ENCODE measurements at places on chromosomes 2 and 18.

- no peak for DNase-seq
Observed at GRCh38 chr2:185181901-185182300, 556.7 kb upstream of the FSIP2 start.

DNA sequence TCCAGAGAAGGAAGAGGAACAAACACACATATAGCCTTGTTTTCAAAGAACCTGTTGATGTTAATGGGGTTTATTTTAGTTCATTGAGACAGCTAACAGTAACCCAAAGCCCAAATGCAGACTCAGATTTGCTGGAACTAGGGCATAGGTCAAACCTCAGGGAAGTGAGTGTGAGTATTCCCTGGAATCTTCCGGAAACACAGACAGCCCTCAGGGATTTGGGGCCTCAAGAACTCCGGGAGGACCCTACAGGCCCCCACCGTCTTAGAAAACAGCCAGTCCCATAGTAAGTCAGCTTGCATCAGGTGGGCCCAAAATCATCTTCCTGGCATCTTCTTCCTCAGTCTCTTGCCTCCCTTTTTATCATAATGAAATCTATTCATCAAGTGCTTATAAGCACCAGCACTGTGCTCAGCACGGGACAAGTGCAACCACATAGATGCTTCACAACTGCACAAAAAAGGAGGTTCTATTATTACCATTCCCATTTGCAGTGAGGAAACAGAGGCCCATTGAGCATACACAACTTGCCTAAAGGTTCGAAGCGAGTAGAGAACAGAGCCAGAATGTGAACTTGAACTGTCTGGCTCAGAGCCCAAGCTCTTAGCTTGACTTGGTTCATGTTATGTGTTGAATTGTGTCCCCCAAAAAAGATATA lies 50.2 kb upstream of the BCL11A start:
- no peak for DNase-seq

GRCh38 chr2:109466674-109467575 lies 146.8 kb downstream of the SEPTIN10 start:
- DNase-seq = no peak

DNA sequence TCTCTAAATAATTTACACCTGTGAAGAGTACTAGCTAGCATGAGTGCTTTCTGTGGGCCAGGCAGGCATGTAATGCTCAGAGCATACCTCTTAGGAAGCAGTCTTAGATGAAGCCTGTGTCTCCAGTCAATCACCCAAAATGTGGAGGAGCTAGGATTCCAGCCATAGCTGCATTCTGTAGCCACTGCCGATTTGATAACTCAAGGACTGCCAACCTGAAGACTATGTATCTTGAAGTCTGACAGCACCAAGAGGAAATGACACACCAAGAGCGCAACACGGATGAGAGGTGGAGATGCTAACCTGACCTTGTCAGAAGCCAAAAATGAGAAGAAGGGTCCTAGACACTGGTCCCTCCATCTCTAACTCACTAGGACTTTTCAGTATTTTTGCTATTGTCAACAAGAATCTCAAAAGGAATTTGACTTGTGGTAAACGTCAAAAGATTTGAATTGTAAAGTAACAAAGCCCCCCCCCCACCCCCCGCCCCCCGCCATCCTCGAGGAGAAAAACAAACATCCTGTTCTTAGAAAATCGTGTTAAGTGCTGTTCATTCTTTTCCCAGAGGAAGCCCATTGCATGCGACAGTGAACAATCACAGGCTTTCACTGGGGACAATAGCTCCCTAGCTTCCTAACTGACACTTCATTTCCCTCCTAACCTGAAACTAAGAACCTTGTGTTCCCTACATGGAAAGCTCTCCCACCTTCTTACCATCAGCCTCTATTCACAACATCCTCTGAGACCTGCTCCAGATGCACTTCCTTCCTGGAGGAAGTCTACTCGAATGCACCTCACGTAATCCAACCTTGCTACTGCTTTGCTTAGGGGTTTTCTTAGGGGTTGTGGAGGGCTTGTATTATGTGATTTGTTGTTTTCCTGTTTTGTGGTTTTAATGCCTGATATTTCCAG lies 14.7 kb downstream of the CDC42EP3 start:
- peak; percentile 32 for DNase-seq

DNA sequence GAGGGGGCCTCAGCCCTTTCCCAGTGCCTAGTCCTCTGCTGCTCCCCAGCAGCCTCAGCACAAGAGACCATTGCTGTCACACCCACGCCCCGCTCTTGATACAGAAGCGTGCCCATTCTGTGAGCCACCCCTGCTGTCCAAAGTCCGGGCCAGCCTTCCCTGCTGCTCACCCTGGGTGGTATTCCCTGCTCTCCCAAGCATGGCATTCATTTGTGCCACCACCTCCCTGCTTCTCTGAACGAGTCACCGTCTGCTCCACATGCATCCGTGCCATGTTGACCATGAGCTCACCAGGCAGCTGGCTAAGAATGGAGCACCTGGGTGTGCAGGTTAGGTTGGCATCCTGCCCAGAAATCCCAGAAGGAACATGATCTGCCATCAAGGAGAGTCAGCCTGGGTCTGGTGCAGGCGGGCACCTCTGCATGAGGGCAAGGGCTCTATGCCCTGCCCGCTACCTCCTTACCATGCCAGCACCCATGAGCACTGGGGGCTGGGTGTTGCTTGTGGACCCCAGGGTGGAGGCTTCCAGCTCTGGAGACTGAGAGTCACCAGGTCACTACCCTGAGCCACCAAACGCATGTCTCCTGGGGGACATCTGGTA lies 63.0 kb downstream of the TWIST2 start:
- no peak for DNase-seq

- peak; percentile 25 for DNase-seq
Observed at GRCh38 chr2:47719099-47719498, 63.8 kb upstream of the MSH6 start.

- peak; percentile 28 for DNase-seq
Observed at GRCh38 chr2:177393203-177393755, 706 bp downstream of the AGPS start.

DNA sequence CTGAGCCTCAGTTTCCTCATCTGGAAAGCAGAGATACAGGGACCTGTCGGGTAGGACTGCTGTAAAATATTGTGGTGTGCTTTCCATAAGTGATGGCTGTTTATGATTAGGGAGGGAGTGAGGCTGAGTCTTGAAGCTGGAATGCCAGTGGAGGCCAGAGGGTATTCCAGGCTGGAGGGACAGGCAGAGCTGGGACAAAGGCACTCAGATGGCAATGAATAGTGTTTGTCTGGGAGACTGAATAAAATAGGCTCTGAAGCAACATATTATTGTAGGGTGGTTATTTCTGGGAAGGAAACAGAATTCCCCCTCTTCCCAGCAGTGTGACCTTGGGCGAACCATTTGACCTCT lies 120.7 kb downstream of the INHBB start:
- no peak for DNase-seq

GRCh38 chr18:45274026-45274425 lies 341.2 kb upstream of the SLC14A2 start:
- DNase-seq = no peak

DNA sequence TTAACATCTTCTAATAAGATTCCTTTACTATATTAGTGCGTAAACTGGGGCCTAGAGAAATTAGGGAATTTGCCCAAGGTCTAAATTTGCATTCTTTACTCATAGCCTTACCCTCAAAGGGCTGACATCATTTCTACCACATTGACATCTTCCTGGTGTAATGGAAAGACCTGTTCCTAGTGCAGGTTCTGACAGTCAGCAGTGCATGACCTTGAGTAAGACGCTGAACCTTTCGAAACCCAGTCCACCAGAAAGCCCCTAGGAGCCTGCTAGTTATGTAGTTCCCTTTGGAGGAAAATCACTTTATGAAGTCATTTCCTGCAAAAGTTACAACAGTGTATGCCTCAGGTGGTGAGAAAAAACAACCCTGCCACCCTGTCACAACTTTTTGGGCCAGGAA lies 388.3 kb downstream of the TNS1 start:
- DNase-seq = peak; percentile 3
